ENCODE measurements at places on chromosomes 11 and 22.

- DNase-seq = no peak
Measured at GRCh38 chr11:133713406-133713805, 131.9 kb downstream of the SPATA19 start.

GRCh38 chr22:48083502-48083901 is 1321.1 kb downstream of the TBC1D22A start:
- no peak for DNase-seq

DNA sequence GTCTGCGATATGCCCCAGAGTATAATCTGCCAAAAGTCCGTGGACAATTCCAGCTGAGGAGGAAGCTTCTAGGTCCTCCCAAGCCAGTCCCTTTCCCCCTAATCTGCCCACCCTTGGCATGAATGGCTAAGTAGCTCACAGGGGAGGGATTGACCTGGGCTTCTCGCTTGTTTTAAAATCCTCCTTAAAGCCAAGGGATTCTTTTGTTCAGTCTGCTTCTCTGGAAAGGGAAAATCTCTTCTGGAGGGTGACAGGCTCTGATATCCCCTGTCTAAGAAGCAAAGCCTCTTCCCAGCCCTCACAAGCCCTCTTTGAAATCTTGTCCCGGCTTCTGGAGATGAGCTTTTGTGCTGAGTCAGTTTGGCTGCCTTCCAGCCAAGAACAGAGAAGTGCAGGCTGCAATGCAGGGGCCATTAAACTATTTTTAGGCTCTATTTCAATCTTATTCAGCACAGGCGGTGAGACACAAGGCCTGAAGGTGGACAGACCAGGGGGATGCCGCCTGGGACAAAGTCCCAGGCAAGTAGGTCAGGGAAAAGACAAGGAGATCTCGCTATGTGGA is 23.9 kb downstream of the NEFH start:
- no peak for DNase-seq

DNA sequence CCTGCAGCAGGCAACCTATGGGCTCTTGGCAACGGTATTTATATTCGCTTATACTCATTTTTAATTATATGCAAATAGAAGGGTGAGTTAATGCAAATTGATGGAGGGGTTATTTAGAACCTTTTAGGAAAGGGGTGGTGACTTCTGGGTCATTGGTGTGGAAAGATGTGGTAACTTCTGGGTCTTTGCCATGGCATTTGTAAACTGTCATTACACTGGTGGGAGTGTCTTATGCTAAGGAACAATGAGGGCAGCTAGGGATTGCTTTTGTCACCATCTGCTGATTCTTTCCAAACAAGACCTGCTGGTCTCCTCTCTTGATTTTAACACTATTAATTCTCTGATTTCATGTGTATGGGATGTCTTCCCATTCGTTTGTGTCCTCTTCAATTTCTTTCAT is 11.7 kb upstream of the KAT5 start:
- peak; percentile 49 for DNase-seq

DNA sequence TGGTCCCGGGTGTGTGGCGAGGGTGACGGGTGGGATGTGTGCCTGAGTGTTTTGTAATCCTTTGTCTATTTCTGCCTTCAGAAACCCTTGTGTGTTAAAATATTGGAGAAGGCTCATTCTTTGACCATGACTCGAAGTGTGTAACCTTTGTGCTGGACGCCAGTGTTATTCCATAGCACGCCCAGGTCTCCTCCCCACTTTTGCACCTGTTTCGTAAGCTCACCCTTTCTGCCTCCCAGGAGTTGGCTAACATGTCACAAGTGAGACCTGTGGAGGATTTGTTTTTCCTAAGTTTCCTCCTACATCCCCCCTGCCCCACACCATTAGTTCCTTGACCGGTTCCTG is 382 bp downstream of the C11orf54 start:
- peak; percentile 43 for DNase-seq

DNA sequence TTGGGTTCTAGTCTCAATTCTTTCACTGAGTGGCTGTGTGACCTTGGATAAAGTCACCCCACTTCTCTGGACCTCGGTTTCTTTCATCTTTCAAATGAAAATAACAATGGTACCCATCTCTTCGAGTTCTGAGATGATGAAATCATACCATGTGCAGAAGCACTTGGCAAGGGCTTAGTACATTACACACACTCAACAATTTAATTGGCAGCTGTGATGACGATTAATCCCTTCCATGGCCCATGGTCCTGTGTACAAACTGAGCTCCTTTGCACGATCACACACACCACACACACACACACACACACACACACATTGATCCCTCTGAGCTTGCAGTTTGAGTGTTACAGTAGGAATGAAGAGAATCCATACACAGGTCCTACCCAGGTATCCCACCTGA is 103.4 kb upstream of the ASPHD2 start:
- no peak for DNase-seq

Data from NCI-H2081 (cell line).